ENCODE measurements at places on chromosomes 7 and 10.

- no peak for DNase-seq
These were observed 465.9 kb upstream of the CELF2 start for GRCh38 chr10:10551596-10552301.

DNA sequence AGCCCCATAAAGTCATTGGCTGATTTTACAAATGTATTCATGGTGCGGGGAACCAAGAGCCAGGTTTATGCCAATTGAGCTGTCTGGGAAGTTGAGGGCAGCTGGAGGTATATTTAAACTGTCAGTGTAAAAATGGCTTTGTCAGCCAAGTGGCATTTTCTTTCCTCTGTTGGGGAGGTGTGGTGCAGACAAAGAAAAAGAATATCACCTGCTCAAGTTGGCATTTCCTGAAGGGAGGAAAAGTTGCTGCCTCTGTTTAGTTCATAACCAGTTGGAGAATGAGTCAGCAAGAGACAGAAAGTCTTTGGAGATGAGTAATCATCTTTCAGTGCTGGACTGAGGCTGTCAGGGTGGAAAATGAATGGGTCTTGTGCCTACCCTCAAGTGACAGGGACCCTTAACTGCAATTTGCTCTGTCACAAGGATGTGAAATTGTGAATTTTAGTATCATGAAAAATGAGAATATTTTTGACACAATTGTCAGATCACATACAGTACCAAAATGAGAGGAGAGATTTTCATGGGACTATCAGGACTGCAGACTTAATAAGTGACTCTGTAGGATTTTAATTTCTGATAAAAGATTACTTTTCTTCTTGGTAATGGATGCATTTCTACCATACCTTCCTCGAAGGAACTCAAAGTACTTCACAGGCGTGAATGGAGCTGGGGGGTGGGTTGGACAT is 137.3 kb downstream of the ANLN start:
- no peak for DNase-seq

DNA sequence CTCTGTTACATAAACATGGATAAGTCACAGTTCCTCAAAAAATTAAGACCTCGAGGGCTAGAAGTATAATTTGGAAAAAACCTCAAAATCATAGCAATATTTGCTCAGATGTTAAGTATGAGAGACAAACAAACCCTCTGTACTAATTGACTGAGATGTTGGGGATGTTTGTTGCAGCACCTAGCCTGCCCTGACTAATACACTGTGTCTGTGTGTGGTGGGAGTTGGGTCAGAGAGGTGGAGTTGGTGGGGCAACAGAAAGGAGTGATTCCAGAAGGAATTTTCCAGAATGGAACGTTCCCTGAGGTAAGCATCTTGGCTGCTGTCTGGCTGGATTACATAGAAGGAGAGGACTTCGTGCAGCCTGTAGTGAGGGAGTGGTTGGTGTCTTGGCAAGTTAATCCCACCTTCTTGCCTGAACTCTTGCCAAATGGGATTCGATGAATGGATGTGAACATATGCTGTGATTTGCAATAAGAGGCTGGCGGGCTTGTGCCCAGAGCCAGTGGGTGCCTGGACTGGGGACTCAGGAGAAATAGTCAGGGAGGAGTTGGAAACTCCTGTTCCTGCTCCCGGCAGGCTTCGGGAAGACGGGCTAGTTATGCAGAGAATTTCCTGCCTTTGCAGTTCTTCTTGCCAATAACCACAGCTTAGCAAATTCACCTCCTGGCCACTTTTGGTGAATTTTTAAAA is 9.3 kb upstream of the FAM180A start:
- no peak for DNase-seq

GRCh38 chr7:2023877-2024566 is 208.7 kb downstream of the MAD1L1 start:
- no peak for DNase-seq

DNA sequence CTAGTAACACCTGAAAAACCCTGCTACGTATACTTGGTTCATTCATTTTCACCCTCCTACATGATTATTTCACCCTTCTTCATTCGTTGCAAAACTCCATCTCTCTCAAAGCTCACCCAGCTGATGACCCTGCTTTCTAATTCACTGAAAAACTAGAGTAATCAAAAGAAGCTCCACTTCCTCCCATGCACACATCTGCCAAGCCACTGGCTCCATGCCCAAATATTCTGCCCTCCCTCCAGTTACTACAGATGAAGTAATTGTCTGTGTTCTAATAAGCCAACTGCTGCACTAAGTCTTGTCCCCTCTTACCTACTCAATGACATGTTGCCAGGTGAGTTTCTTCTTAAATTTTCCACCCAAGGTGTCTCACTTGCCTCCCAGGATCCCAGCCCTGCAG is 96.9 kb upstream of the CCDC71L start:
- no peak for DNase-seq

- peak; percentile 70 for DNase-seq
These were observed 7.8 kb upstream of the TRIM56 start for GRCh38 chr7:101077303-101078086.

GRCh38 chr10:124174071-124174566 is 80.7 kb upstream of the CHST15 start:
- DNase-seq: no peak

DNA sequence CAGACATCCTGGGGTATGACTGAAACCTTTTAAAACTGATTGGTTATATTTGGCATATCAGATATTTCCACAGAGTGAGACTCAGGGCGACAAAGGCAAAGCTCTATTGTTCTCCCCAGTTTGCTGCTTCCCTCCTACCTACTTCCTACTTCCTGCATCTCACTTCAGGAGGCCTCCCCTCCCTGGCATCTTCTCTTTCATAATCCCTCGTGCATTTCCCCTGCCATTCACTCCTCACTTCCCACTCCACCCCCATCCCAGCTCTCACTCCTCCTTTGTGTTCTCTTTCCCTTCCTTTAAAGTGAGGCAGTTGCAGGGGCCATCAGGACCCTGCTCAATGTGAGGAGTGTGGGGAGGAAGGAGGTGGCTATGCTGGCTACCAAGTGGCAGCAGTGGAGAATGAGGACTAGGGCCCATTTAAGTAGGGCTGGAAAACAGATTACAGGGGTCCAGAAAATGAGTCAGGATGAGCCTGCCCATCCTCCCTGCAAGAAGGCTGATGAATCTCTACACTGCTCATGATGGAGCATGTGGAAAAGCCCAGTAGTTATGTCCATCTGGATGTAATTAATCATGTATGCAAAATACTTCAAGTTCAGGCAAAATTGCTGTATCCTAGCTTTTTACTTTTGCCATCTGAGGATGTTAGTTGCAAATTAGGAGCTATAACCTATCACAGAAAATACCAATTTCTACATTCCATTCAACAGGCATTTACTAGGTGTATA is 311.8 kb upstream of the IMMP2L start:
- DNase-seq: no peak

DNA sequence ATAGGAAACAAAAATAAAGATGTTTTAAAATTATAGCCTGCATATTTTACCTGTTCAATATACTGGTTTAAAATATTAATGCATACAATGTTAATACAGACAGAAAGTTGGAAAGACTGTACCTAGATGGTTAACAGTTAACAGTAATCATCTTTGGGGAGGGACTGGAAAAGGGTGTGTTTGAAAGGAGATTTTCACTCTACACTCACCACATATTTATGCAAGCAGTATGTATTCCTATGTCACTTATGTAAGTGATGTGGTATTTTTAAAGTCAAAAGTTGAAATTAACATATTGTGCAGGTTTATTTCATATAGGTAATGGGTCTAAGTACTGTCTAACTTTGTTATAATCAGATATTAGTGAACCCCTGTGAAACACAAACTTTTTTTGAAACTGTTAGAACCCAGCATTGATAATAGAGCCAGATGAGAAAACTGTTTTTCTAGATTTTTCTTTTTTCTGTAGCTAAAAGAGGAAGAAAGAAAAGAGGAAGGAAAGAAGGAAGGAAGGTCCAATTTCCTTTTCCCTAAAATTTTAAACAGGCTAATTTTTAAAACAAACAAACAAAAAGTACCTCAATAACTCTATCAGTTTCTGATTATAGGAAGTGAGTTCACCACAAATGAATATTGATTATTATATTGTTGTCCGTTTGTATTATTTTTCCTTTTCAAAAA is 9.0 kb upstream of the STARD3NL start:
- DNase-seq: no peak

GRCh38 chr7:101936611-101937231 is 119.3 kb downstream of the CUX1 start:
- no peak for DNase-seq

Data from stimulated activated CD4-positive, alpha-beta T cell treated with anti-CD3 and anti-CD28 coated beads, TNF-alpha, amount 100 ng/mL, for 48 hours (primary cell).